ENCODE measurements at places on chromosomes 4 and X. TPM values are rescaled to one million over a fixed set of nuclear protein-coding genes. Genes with fewer than 3 reads are reported as not detected.

Gene TKTL2
- not detected for total RNA-seq

Gene FAM133A
- total RNA-seq, result 0.81 TPM

Gene FGF5
- total RNA-seq, result 18.8 TPM

Gene ZNF518B
- total RNA-seq, result 26.8 TPM

Gene GIMD1
- total RNA-seq, result not detected

Gene KCNE5
- 0.25 TPM for total RNA-seq

Gene SCML1
- total RNA-seq, result 10.4 TPM

Gene SPIN2A
- total RNA-seq, result 0.53 TPM

Gene CLRN2
- total RNA-seq, result not detected

Gene STOX2
- total RNA-seq, result 1.8 TPM

Gene PLAC8
- not detected for total RNA-seq

Gene BBS7
- total RNA-seq, result 21.4 TPM

Gene HELT
- total RNA-seq, result not detected

Gene CDS1
- total RNA-seq, result 0.25 TPM

Gene POLN
- 2.2 TPM for total RNA-seq

Gene CYBB
- total RNA-seq, result not detected

Gene PCYT1B
- 0.40 TPM for total RNA-seq

Gene CLCN4
- total RNA-seq, result 6.3 TPM

Gene EPHA5
- 0.53 TPM for total RNA-seq

Gene COPS4
- total RNA-seq, result 104 TPM

Gene PWWP3B
- total RNA-seq, result 0.06 TPM

Gene CXCL10
- total RNA-seq, result not detected

Gene CXCL11
- not detected for total RNA-seq

Gene WWC2
- total RNA-seq, result 20.6 TPM

Gene SSX2B
- not detected for total RNA-seq

Gene VSIG1
- under 0.01 TPM for total RNA-seq

Gene IGFBP7
- total RNA-seq, result 595 TPM

Gene PRDM5
- 13.1 TPM for total RNA-seq

Gene SMIM14
- total RNA-seq, result 85.2 TPM

All from aortic smooth muscle cell (primary cell).